ENCODE measurements at places on chromosomes 5 and 9.

GRCh38 chr9:21027295-21027694 is 4.1 kb downstream of the HACD4 start:
- DNase-seq, result peak; percentile 50

DNA sequence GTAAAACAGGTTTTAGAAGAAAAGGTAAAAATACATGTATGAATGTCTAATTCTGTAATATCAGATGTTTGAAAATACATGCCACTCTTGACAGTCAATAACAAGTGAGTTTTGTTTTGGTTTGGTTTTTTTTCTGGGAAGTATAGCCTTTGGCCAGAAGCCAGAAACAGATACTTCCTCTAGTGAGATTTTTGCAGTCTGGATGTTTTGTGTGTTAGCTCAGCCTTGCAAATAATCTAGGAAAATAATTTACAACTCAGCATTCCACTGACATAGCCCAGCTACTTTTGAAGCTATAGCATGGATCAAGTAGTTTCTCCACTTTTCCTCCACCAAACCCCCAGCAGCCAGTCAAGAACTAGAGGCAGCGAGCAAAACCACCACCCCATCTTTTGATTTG is 56.7 kb downstream of the SLC1A1 start:
- DNase-seq, result peak; percentile 7

GRCh38 chr9:123456011-123456410 is 100.0 kb downstream of the CRB2 start:
- DNase-seq, result no peak

DNA sequence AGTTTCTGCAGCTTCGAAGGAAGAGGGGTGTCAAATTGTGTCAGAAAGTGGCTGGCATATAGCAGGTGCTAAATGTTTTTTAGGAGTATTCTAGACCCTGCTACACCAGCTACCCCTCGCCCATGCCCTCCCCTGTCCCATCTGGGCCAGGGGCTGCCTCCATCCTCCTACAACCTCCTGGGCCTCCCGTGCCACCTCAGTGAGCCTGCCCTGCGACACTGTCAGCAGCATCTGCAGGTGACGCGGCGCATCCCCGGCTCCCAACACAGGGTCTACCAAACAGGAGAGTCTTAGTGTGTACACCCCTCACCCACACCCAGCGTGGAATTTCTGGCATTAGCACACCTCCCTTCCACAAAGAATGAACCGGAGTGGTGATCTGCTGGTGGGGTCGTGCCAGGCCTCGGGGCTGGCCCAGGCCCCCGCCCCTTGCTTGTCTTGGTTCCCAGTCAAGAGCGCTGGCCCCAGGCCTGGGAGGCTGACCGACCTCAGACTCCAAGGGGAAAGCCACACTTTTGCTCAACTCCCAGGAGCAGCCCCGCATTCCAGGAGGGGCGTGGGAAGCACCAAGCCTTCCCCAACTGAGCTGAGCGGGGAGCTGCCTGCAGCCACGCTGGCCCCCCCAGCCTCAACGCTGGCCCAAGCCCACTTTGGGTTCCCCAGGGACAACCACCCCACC is 55.2 kb downstream of the NEURL1B start:
- DNase-seq, result no peak

GRCh38 chr9:91908746-91909145 is 41.3 kb downstream of the ROR2 start:
- no peak for DNase-seq

GRCh38 chr9:118222375-118222774 is 518.2 kb downstream of the TLR4 start:
- DNase-seq, result no peak

- no peak for DNase-seq
Measured at GRCh38 chr9:75574569-75574968, 315.9 kb upstream of the PCSK5 start.

GRCh38 chr9:136576269-136576626 is 30.4 kb upstream of the NOTCH1 start:
- DNase-seq, result no peak

DNA sequence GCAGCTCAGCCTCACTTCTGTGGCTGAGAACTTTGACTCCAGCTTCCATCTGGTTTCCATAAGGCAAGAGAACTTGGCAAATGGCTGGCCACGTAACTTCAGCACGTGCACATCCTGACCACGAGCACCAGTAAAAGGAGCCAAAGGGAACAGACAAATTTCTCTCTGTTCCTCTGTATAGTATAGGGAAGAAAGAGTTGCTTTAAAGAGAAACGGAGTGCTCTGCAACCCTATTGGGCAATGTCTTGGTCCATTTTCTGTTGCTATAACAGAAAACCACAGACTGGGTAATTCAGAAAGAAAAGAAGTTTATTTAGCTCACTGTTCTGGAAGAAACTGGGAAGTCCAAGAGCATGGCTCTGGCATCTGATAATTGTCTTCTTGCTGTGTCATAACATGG is 558.7 kb downstream of the ACTL7B start:
- peak; percentile 56 for DNase-seq

DNA sequence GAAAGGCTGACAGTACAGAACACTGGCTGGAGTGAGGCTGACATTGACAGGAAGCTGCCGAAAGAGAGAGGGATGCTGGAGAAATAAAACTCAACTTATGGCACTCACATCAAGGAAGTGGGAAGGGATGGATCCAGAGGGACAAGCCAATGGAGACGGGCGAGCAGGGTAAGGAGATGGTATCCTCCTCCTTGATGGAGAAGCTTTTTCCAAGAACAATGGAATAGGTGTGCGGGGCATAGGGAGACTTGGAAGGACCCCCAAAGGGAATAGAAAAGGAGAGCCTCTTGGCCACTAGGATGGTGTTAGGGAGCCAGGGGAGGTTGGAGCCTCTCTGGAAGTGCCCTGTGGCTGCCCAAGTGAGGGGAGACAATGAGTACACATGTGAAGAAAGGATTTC is 58.4 kb upstream of the GRHPR start:
- DNase-seq, result no peak

GRCh38 chr9:114339130-114339908 is 9.7 kb downstream of the ORM2 start:
- peak; percentile 43 for DNase-seq

DNA sequence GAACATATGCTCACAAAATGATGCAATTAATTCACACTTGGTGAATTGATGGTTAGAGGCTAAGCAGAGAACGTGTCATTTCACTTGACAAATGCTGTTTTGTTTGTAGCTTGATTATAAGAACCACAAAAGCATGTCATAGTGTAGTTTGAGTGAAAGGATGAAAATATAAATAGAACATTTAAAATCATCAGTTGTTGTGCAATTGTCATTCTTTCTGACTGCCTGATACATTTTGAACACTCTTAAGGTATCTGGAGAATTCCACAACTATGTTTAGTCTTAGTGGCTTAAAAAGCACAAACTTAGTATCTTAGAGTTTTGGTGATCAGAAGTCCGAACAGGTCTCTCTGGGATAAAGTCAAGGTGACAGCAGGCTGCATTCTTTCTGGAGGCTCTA is 129.4 kb downstream of the BASP1 start:
- no peak for DNase-seq

GRCh38 chr5:171628633-171628974 is 157.0 kb upstream of the SMIM23 start:
- DNase-seq, result no peak

DNA sequence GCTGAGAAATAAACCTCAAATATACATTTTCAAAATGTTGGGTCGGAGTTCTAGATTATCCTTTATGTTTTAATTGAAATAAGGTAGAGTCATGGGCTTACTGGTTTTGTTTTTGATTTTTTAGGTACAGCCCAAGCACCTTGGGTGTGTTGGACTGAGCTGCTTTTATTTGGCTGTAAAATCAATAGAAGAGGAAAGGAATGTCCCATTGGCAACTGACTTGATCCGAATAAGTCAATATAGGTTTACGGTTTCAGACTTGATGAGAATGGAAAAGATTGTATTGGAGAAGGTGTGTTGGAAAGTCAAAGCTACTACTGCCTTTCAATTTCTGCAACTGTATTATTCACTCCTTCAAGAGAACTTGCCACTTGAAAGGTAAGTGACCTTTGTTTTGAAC is 3.6 kb downstream of the CCNG1 start:
- DNase-seq, result no peak

DNA sequence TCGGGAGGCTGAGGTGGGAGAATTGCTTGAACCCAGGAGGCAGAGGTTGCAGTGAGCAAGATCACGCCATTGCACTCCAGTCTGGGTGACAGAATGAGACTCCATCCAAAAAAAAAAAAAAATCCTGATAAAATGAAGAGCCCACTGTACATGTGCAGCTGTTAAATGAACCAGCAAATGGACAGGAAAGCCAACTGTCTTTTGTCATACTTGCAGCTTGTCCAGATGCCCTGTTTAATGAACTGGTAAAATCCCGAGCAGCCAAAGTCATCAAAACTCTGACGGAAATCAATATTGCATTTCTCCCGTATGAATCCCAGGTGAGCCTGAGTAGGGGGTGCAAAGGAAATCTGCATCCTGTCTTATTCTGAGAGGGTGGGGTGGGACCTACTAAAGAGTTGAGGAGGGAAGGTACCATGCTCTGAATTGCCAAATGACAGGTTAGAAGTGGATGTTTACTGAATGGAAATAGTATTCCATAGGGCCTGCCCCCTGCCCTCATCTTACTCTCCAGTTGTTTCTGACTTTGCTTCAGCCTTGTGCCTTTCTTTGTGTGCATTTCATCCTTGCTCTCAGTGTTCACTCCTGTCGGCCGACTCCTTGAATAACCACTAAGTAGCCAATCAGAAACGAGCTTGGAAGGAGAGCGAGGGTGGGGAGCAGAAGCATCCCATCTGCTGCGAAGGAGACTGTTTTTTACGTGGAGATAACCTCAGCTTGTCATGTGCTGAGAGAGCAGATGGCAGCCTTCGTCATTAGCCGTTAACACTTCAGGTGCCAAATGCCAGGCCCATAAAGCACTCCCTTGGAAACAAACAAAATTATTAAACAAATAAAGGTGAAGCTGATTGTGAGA is 45.7 kb upstream of the CFAP157 start:
- DNase-seq, result no peak

DNA sequence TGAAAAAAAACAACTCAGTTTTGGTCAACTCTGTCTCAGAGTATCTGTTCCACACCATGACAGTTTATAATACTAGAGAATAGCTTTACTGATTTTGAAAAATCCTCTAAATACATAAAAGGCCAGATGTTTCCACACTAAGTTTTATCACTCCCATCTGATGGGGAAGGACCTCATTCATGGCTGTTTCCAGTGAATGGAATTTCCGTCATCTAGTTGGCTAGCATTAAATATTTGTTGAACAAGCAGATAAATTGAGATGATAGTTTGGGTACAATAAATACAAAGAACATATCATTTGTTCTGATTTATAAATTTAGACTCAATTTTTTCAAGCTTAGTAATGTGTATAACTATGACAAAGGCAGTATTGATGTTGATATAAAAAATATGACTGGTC is 408.5 kb downstream of the PTPRD start:
- DNase-seq, result no peak

DNA sequence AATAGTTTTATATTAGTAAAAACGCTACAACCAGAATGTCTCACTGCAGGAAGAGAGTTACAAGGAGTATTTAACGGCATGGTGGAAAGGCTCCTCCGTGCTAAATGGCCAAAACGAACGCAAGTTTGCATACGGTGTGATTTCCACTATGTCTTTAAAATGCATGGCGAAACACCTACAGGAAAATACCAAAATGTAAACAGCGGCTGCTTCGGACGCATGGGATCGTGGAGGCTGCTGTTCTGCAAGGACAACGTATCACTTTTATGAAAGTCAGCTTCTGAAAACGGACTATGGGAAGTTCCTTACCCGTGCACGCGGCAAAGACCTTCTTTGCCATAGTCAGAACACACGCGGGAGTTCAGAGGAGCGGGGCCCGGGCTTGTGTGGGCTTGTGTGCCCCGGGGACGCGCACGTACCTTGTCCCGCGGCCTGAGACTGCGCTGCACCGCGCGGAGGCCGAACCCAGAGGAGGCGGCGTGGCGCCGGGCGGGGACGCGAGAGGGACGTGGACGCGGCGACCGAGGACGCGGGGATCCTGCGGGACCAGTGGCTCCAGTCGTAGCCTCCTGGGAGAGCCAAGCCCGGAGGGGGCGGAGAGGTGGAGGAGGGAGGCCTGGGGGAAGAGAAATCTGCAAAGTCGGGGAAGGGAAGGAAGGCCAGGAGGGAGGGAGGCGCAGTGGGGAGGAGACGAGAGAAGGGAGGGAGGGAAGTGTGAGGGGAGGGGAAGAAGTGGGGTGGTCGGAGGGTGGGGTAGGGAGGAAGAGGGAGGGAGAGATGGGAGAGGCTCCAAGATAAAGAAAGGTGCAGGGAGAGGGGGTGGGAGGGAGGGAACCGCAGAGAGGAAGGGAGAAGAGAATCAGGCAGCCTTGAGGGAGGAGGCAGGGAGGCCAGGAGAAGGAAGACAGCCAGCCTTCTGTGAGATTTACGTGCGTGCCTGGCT is at the start of gene CMBL:
Gene CMBL, minus strand, starts transcription at position 697 of the 943 bp plus-strand sequence. CDS start 17,140 bp downstream, outside the sequence.
- DNase-seq, result peak; percentile 16

DNA sequence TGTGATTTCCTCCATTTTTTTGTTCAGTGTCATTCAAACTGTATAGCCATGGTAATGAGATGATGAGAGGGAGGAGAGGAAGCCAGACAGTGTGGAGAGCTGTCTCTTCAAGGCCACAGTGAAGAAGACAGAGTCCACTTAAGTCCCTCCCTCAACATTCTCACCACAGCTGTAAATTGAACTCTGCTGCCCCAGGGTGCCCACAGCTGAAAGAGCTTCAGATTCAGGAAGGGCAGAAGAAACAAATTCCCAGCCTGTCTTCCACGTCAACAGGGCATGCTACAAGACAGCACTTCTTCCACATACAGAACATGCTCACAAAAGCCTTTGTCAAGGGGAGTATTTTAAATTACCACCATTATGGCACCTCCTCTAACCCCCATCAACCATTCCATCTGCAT is 100.4 kb downstream of the KLHL3 start:
- DNase-seq, result no peak

- DNase-seq, result no peak
Measured at GRCh38 chr5:135376961-135377624, 21.9 kb downstream of the MACROH2A1 start.

GRCh38 chr9:70746760-70747159 is 332.3 kb upstream of the KLF9 start:
- DNase-seq, result no peak

DNA sequence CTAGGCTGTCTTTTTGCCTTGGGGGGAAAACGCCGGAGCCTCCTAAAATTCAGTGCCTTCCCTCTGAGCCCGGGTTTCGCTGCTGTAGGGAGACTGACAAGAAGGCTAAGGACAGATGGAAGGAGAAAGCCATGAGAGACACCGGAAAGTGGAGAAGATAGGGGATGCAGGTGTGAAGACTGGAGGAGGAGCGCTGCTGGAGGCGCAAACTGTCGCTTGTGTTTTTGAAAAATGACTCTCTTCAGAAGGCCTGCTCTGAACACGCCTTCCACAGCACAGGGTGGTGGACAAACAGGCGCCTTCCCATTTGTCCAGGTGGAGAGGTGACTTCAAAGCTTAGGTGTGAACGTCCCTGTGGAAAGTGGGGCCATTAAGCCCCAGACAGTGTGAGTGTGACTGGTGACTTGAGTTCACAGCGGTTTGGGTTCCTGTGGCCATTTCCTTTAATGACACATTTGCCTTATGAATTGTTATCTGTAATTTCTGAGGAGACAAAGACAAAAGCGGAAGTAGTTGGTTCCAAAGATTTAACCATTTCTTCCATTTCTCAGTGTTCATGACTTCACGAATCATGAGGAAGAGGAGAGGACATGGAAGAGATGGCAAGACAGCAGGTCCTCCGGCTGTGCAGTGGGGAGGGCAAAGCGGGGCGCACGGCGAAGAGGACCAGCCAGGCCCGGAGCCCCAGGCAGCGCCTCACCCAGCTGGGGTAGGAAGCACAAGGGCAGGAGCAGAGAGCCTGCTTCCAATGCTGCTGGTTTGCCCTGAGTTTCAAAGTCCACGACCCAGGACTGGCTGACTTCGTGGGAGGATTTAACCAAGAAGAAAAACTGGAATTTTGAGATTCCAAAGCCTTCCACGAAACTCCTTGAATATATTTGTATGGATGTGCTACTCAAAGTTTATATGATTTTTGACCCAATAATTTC is 27.8 kb upstream of the SEMA4D start:
- no peak for DNase-seq
